ENCODE measurements at places on chromosomes 1 and 21.

- no peak for DNase-seq
These were observed 176.2 kb downstream of the PGBD5 start for GRCh38 chr1:230249695-230250480.

- DNase-seq: no peak
These were observed 328.0 kb upstream of the B3GALT2 start for GRCh38 chr1:193514397-193514796.

GRCh38 chr1:66226985-66227384, 307.0 kb upstream of the SGIP1 start:
- no peak for DNase-seq

DNA sequence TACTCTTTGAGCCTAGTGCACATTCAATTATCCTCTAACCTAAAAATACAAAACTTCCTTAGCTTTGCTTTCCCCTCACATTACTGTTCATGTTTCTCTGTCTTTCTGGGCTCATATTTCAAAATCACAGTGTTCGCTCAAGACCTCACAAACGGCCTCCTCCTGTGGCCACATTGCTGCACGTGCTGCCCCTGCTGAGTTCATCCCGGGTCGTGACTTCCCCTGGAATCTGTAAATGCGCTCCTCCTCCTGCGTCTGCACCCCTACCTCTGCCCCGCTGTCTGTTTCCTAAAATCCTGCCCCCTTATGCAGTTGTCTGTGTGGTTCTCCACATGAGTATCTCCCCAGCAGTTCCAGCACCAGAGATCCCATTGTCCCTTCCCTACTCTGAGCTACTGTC, 45.5 kb upstream of the RAVER2 start:
- DNase-seq: no peak

DNA sequence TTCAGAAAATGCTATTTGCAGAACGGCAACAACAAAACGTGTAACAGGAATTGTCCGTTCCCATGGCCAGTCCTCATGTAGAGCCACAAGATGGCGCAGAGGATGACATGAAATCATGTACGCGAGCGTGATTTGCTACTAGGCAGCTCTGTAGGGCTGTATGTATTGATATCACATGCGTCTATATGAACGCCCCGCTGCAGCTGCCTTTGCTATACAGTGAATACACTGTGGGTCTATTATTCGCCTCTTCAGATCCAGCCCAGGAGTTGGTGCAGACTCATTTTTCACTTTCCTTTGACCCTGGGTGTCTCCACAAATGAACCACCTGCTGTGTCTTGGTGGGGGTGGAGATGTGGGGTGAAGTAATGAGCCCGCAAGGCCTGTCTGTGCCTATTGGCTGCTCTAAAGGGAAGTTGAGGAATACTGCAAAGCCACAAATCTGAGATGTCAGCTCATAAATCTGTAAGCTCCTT, 361.5 kb downstream of the KIF26B start:
- no peak for DNase-seq

DNA sequence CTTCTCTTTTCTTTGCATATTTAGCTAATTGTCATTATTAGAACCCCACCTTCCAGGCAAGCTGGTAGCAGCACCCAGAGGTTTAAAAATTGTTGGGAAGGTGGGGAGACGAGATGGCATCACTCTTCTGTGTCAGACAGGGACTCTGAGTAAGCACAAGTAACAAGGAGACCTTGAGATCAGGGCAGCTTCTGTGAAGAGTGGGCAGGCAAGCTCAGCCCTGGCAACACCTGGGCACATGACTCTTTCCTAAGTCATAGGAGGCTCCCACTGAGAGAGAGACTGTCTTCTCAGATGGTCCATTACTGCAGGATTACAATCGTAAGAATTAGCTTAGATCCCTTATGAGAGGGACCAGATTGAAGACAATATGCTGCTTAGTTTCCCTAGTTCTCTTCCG, 183.5 kb downstream of the BRINP2 start:
- DNase-seq: no peak

- peak; percentile 31 for DNase-seq
These were observed at the start of gene CHRM3 for GRCh38 chr1:239386453-239387303. Gene CHRM3 (plus strand): TSS chr1:239386568. CDS start chr1:239907452, 520,884 bp downstream.

GRCh38 chr21:29277442-29277841, 21.3 kb upstream of the BACH1 start:
- DNase-seq: no peak

GRCh38 chr1:26999440-26999987, 6.0 kb downstream of the TRNP1 start:
- DNase-seq: no peak

GRCh38 chr21:31895077-31895835, 22.4 kb downstream of the HUNK start:
- peak; percentile 36 for DNase-seq

- no peak for DNase-seq
These were observed 24.7 kb downstream of the SCCPDH start for GRCh38 chr1:246748867-246749266.

DNA sequence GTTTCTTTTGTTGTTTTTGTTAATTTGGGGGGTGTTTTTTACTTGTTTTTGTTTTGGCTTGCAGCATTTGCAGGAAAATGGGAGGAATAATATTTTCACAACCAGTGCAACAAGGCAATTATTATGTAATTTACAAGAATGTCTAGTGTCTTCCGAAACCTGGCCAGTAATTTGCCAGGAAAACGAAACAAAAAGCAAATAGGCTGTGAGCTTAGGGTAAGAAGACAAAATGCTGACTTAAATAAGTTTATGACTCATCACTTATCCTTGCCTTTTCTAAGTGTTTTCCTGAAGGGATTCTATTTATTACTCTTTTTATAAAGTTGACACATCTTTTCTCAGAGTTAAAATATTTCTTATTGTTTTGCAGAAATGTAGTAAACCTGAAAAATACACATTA, 49.8 kb downstream of the KCNT2 start:
- no peak for DNase-seq

- no peak for DNase-seq
These were observed 79.7 kb downstream of the RUNX3 start for GRCh38 chr1:24850328-24850920.

- DNase-seq: peak; percentile 54
These were observed at the start of gene MCOLN3 for GRCh38 chr1:85048296-85049064. Gene MCOLN3 (minus strand): TSS chr1:85048500. CDS start chr1:85045360, 3,140 bp downstream.

DNA sequence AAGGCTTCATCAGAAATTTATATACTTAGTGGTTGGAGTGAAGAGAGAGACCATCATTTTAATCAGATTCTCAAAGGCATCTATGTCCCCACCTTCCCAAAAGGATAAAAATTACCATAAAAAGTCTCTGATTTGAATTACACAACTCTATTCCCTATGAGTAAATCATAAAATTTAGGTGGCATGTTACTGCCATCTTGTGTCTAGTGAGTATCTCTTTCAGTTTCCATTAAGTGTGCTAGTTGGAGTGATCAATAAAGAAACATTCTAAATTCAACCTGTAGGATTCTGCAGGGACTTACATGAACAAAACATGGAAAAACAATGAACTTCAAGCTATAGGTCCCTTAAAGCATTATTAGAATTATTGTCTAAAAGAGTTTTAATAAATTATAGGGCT, 655.4 kb downstream of the LTN1 start:
- no peak for DNase-seq
